ENCODE measurements at places on chromosomes 5 and 9. TPM values are rescaled to one million over a fixed set of nuclear protein-coding genes. Genes with fewer than 3 reads are reported as not detected.

TTC39B gene
- 11.9 TPM for total RNA-seq

MEGF10 gene
- 4.2 TPM for total RNA-seq

P4HA2 gene
- total RNA-seq = 168 TPM

AKNA gene
- 12.9 TPM for total RNA-seq

Data from placental pericyte (primary cell).